ENCODE measurements at places on chromosomes 5 and 9. TPM values are rescaled to one million over a fixed set of nuclear protein-coding genes. Genes with fewer than 3 reads are reported as not detected.

The SMIM33 gene
- total RNA-seq: not detected

The NPDC1 gene
- 78.9 TPM for total RNA-seq

The NPR3 gene
- 14.7 TPM for total RNA-seq

The LRRC14B gene
- total RNA-seq: not detected

The GNE gene
- 13.7 TPM for total RNA-seq
